ENCODE measurements at places on chromosomes 6 and 20.
A peak's percentile ranks its signal among the peaks of the same experiment; 100 is the strongest.

- no peak for DNase-seq
Observed at GRCh38 chr20:37075932-37076685, 19.7 kb downstream of the RBL1 start.

DNA sequence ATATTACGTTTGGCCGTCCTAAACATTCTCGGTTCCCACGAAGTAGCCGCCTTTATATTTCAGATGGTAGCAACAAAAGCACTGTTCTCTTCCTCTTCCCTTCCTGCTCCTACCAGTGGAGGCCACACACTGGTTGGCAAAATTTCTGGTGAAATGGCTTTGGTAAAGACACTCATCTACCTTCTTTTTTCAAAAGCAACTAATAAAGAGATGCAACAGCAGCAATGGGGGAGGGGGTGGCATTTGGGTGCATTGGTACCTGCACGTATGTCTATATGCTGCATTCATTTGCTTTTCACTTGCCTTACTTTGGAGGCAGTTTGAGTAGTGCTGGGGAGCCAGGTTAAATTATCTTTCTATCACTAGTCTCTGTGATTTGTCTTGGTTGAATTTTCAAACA is 6.0 kb downstream of the POU3F2 start:
- DNase-seq, result no peak

DNA sequence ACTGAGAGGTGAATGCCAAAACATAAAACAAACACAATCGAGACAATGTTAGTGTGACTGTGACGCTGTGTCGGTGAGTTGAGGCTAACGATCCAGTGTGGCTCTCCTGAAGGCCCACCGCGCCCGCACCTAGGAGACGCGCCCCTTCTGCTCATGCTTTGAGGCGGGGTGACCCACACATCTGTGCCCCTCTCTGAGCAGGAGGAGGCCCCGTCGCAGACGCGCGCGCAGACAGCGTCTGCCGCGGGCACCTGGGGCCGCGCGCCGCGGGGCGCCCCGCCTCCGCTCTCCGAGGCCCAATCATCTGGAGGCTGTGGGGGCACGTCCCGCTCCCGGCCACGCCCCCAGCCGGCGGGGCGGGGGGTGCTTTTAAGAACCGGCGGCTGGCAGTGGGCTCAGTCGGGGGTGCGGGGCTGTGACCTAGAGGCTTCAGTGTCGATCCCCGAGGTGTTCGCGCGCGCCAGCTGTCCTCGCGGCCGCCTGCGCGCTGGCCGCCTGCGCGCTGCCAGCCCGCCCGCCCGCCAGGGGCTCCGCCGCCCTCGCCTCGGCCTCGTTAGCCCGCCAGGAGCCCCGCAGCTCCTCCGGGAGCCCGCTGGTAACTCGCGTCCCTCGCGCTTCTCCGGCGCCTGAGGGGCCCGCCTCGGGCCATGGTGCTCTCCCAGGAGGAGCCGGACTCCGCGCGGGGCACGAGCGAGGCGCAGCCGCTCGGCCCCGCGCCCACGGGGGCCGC is at the start of gene SLC16A10:
Gene SLC16A10 (plus strand): TSS at position 398 of the 730 bp plus-strand sequence. CDS start 250 bp downstream, at position 648.
- peak; percentile 61 for DNase-seq

DNA sequence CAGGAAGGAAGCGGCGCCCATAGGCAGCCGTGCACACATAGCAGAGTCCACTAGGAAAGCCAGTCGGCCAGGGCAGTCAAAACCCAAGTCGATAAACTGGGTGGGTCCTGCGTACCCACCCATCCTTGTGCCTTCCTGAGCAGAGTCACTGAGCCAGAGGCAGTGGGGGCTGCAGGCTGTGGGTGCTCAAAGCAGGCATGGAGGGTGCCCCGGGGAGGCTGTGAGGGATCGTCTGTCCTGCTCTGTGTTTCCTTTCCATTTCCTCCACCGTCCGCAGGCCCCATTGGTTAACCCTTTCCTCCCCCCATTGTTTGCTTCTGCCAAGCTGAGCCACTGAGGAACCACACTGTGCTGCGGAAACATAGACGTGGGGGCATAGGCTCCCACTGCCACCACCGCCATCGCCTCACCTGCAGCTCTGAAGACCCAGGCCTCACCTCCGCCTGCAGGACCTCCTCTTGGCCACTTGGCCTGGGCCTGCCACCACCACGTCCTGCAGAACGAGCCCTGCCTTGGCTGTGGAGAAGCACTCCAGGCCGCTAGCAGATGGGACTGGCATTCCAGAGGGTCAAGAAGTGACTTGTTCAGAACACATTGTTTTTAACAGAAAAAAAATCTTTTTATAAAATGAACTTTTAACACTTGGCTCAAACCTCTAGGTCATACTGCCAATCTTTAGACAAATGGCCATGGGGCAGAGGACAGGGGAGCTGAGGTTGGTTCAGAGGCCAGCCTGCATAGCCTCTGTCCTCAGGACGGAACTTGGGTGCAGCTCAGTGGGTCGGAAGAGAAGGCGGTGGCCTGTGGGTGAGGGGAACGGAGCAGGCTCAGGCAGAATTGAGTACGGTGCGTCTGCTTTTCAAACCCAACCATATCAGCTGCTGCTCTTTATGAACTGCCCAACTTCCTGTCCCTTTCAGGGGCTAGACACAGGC is 52.6 kb downstream of the TCP11 start:
- DNase-seq, result no peak

- no peak for DNase-seq
Observed at GRCh38 chr6:163793011-163793983, 378.8 kb downstream of the QKI start.

- no peak for DNase-seq
Observed at GRCh38 chr6:149160943-149161342, 156.6 kb upstream of the TAB2 start.

DNA sequence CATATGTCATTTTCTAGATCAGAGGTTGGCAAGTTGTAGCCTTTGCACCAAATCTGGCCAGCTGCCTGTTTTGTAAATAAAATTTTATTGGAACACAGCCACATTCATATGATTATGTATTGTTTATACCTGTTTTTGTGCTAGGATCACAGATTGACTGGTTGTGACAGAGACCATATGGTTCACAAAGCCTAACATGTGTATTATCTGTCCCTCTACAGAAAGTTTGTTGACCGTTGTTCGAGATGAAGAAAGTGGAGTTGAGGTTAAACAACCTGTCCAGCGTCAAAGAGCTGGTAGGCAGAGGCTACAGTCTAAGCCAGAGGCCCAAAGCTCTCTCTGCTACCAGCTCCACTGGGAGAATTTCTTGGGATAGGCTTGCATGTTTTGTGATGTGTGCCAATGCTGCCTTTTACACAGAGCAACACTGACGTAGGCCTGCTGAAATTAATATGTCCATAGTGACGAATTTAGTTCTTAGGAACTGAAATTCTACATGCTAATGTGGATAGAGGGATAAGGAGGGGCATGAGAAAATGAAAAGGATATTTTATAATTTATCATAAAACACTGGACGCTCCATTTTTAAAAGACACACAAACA is 11.7 kb upstream of the IGF2R start:
- DNase-seq, result no peak

DNA sequence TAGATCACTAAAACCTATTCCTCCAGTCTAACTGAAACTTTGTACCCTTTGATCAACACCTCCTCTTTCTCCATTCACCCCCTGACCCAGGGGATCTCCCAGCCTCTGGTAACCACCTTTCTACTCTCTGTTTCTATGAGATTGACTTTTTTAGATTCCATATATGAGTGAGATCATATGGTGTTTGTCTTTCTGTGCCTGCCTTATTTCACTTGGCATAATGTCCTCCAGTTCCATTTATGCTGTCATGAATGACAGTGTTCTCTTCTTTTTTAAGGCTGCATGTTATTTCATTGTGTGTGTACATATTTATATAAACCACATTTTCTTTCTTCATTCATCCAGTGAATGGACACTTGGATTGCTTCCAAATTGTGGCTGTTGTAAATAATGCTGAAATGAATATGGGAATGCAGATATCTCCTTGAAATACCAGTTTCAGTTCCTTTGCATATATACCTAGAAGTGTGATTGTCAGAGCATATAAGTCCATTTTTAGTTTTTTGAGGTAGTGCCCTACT is 57.7 kb downstream of the DHX35 start:
- no peak for DNase-seq

GRCh38 chr6:85977661-85978060 is 335.0 kb upstream of the SYNCRIP start:
- DNase-seq, result no peak

DNA sequence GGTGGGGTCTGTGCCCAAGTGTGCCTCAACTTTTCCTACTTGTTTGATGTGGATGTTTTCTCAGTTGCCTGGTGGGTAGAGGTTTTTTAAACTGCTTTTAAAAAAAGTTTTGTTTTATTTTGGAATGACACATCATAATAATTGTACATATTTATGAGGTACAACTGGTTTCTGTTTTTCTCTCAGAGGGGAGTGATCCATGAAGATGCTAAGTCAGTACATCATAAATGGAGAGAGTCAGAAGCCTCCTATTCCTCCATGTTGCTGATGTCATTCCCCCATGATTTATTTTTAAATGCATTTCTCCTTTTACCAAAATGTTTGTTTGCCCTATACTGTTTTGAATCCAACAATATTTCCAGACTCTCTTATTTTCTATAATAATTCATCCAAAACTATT is 77.3 kb upstream of the CLVS2 start:
- no peak for DNase-seq

DNA sequence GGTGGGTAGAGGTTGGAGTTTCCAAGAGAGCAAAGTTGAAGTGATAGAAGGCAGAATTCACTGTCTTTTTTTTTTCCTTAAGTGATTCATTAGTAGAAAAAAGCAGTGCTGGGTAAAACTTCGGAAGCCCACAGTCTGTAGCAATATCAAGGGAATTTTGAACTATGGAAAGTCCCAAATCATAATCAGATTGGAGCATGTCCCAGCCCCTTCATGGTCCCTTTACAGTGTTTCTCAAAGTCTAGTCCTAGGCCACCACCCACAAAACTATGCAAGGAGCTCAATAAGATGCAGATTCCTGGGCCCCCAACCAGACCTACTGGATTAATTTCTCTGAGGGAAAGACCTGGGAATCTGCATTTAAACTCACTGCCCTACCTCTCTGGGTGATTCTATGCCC is 22.6 kb downstream of the NEDD9 start:
- no peak for DNase-seq

- DNase-seq, result no peak
Observed at GRCh38 chr6:27161946-27162603, 85.4 kb upstream of the PRSS16 start.

DNA sequence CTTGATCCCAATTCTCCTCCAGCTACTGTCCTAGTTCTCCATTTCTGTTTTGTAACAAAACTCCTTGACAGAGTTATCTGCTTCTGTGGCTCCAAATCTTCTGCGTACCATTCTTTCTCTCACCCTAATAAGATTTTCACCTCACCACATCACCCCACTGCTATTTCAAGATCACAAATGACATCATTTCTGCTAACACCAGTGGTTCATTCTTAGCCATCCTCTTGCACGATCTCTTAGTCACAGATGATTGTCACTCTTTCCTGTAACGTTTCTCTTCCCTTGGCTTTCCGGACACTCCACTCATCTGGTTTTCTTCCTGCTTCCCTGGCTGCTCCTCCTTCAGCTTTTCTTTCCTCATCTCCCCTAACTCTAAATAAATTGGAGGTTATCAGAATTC is 56.8 kb upstream of the FABP7 start:
- DNase-seq, result no peak

GRCh38 chr20:12956303-12956702 is 52.5 kb upstream of the SPTLC3 start:
- DNase-seq, result no peak
